Fibroblast of villous mesenchyme (primary cell): ENCODE measurements at places on chromosomes 7 and 10. TPM values are rescaled to one million over a fixed set of nuclear protein-coding genes. Genes with fewer than 3 reads are reported as not detected.

DNA sequence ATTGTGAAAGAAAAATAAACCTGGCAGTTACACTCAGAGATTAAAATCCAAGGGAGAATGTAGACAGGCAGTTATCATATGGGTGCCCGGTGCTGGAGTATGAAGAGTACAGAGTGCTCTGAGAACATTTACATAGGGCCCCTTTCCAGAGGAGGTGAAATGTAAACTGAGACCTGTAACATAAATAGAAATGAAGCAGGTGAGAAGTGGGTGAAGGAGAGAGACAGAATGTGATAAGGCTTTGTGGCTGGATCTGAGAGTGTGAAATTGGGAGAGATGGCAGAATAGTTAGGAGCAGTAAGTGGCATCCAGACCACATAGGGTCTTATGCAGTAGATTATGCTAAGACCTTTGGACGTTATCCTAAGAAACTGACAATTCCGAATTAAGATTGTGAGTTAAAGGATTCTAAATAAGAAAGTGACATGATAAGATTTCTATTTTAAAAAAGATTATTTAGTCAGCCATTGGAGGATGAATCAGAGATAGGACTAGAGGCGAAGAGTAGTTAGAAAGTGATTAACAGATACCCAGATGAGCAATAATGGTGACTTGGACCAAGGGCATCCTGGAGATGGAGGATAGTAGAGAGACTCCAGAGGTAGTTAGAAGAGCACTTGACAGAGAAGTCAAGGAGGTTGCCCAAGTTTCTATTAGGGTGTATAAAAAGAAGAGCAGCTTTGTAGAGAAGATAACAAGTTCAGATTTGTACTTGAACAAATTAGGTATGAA, 36.7 kb downstream of the DNAH11 start:
- DNase-seq = no peak

- DNase-seq = no peak
These were observed 880 bp downstream of the RAMP3 start for GRCh38 chr7:45158471-45158870.

- no peak for DNase-seq
These were observed 1.3 kb downstream of the FAS start for GRCh38 chr10:88991899-88992320.

OR6B1 gene
- under 0.01 TPM in 1 of 2 replicates, not detected in the other for total RNA-seq

FXYD4 gene
- not detected in 2 replicates for total RNA-seq

GRCh38 chr7:134726581-134726980, 52.9 kb upstream of the CALD1 start:
- DNase-seq = peak; percentile 58

DNA sequence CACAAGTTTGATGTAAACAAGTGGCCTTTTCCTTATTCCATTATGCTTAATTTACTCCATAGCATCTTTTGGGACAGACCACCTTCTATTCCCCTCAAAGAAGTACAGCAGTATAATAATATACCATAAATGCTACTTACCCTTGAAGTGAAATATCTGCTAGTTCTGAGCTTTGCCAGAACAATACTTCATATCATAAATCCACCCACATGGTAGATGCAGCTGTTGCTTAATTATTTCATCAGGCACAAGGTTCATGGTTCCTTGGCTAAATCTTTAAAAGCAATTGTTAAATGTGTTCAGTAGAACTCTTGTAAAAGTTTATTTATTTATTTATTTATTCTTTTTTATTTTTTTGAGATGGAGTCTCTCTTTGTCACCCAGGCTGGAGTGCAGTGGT, 32.9 kb downstream of the CSTF2T start:
- no peak for DNase-seq

- DNase-seq = peak; percentile 84
These were observed 55.8 kb downstream of the RBM17 start for GRCh38 chr10:6144406-6145165.

FAM25A gene
- total RNA-seq = not detected in 2 replicates

TMEM196 gene
- not detected in 2 replicates for total RNA-seq

- DNase-seq = no peak
These were observed 451.1 kb upstream of the PFKP start for GRCh38 chr10:2616215-2616614.

CDK1 gene
- 20.0 and 49.2 TPM in 2 replicates for total RNA-seq

HMX2 gene
- total RNA-seq = not detected in 2 replicates

ZNF467 gene
- total RNA-seq = 1.3 and 1.6 TPM in 2 replicates

DNA sequence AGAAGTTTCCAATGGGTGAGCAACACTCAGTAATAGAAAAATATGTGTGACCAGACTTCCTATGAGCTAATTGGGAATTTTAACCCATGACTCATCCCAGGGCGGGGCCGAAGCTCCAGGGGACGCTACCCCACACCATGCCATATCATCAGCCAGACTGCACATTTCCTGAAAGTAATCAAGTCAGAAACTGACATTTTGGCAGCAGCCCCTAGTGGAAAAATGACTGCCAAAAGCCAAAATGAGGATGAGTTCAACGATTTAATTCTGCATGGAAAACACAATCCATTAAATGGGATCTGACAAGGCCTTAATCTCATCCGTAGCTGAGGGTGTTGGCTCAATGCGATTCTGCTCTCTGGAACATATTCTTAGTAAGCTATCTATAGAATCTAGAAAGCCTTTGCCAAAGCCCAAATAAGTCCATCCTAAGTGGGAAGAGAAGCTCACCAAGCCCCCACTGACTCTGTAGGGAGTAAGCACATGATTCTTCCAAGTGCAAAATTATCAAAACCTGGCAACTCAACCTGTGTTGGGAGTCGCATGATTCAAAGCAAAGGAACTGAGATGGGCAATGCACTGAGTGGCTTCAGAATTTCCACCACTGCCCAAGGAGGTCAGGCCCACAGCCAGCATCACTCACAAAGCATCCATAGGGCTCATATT, 93.1 kb upstream of the PDE1C start:
- peak; percentile 20 for DNase-seq

DNA sequence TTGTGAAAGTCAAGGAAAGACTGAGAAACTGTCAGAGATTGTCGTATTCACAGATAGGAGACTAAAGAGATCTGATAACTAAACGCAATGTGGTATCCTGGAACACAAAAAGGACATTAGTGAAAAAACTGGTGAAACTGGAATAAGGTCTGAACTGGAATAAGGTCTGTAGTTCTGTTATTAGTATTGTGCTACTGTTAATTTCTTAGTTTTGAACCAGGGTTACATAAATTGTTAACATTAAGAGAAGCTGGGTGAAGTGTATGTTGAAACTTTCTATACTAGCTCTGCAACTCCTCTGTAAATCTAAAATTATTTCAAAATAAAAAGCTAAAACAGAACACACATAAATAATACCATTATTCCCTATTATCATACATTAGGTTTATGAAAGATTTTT, 3.4 kb upstream of the NT5C2 start:
- no peak for DNase-seq

CPED1 gene
- 95.9 and 106 TPM in 2 replicates for total RNA-seq

MYH16 gene
- total RNA-seq = not detected in 2 replicates

PDCD11 gene
- 28.7 and 36.3 TPM in 2 replicates for total RNA-seq

GRCh38 chr7:47581438-47581803, 490 bp downstream of the TNS3 start:
- no peak for DNase-seq

ANXA8L1 gene
- 4.3 and 9.0 TPM in 2 replicates for total RNA-seq

DNA sequence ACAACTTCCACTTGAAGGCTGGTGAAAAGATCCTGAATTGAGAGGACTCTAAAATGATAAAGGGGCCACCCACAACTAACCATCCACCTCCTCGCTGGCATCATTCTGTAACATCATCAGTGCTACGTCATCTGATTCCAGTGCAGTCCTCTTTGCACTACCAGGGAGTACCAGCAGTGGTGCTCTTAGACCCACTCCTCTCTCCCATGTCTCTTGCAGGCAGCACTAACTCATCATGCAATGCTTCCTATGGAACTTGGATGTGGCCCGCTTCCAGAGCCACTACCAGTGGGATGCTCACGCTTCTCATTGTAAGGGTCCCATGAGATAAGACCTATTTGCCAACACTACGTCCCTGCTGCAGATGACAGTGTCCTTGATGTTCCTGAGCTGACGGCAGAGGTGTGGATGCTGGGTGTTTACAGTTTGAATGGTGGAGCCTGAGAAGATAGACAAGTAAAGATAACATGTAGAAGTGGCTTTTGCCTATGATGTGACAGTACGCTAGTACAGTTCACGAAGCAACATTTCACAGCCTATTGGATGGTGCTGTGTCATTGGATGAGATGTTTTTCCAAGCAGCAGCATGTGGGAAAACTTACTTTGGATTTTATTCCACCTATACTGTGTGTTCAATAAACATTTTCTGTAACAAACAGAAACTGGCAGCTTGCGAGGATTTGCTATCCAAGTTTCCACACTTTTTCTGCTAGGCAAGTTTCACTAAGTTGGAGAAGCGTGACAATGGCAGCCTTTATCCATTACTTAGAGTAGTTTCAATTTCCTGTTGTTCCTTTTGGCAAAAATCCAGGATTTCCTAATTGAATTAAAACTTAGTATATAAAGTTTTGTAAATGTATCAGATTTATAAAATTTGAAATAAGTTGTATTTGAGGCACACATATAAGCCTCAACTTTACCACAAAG, 35.8 kb upstream of the COBL start:
- no peak for DNase-seq

GRCh38 chr7:76281006-76281705, 21.3 kb upstream of the HSPB1 start:
- no peak for DNase-seq

GRCh38 chr10:133262696-133263095, 14.0 kb downstream of the ADAM8 start:
- no peak for DNase-seq

DNA sequence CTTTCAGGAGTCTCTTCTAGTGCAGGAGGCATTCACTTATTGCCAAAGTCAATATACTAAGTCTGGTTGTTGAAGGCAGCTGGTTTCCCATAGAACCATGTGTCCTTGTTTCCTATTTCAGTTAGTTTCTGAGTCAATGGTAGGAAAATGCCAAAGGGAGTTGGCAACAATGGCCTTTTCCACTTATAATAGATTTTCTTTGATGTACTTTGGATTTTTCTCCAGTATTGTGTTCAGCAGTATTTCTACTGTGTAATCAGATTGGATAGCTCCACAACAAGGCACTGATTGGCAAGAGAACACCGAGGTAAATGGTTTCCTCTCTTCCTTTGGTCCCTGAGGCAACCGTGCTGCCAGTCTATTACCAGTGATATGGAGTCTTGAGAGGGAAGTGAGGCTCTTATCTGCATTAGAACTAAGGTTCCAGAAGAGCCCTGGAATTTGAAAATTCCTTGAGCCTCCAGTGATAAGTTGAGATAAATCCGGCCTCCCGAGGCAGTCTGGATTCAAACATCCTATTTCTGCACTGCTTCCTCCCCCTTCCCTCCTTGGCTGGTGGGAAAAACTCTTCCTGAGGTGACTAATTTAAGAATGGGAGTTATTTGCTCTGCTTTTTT, 7.9 kb upstream of the SEPTIN7 start:
- DNase-seq = peak; percentile 41

DNA sequence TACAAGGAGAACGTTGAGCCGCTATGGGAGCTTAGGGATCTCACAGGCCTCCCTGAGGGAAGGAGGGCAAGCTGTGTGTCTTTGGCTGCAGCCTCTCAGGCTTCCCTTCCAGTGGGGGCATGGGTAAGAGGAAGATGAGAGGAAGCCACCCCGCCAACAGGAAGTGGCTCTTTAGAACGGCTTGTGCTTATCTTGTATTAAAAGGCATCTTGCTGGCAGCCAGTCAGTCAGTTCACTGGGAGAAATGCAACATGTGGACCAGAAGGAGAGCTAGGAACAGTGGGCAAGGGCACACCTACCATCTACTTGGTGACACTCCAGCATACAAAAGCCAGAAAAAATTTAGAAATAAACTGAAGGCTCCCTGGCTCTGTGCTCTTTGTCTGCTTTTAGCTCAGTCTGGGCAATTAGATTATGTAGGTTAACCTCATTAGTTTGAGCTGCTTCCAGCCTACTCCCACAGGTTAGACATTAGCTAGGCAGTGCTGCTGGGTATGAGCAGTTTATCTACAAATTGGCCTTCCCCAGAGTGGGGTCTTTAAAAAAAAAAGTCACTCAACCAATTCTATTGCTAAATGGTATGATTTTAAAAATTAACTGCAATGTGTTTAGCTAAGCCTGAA, 595.9 kb downstream of the KCNMA1 start:
- no peak for DNase-seq

CHCHD3 gene
- total RNA-seq = 85.0 and 104 TPM in 2 replicates

LRIT1 gene
- total RNA-seq = not detected in 2 replicates

DNA sequence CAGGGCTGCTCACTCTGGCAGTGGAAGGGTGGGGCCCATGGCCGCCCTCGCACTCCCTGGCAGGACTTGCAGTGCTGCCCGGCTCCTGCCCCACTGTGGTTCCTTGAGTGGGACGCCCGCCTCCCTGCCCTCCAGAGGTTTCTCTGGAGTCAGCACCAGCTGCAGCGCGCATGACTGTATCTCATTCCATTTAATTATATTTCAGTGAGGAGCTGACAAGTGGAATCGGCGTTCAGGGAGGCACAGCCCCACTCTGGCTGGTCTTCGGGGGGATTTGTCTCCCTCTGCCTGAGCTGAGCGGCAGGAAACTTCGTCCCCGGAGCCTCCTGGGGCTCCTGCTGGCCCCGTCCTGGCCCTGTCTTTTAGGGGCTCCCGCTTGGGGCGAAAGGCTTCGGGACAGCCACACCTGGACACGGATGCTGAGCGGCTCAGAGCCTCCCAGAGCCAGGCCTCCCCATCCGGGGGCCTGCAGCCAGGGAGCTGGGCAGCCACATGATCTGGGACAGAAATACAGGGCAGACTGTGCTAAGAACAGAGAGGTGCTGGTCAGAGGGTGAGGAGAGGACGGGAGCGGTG, 75.3 kb upstream of the NKX6-2 start:
- DNase-seq = no peak

DNA sequence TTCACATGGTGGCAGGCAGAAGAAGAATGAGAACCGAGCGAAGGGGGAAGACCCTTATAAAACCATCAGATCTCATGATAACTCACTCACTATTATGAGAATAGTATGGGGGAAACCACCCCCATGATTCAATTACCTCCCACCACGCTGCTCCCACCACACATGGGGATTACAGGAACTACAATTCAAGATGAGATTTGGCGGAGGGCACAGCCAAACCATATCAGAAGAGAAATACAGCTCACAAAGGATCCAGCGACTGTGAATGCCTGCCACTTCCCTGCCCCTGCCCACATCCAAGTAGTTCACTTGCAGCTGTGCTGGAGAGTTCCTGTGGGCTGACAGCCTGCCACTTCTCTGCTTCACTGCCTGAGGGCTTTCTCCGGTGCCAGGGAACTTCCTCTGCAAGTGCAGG, 148.7 kb downstream of the C7orf25 start:
- no peak for DNase-seq

FKBP9 gene
- total RNA-seq = 224 and 265 TPM in 2 replicates

DNA sequence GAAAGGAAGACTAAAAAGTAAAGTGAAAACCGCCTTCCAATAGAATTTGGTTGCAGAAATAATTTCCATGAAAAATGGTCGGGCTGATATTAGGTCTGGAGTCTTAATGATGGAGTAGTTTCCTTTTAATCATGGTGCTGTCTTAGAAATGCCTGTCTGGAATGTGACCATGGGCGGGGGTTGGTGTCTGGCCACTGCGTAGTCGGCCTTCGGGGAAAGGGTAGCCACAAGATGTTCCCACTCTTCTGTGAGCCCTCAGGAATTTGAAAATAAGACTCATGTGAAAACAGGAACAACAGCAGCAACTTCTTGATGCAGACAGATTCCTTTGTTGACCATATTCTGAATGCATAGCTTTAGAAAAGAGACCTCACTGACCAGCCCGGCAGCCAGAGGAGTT, 176.8 kb downstream of the KIAA1217 start:
- peak; percentile 64 for DNase-seq
